ENCODE measurements at places on chromosomes 1 and 21.

DNA sequence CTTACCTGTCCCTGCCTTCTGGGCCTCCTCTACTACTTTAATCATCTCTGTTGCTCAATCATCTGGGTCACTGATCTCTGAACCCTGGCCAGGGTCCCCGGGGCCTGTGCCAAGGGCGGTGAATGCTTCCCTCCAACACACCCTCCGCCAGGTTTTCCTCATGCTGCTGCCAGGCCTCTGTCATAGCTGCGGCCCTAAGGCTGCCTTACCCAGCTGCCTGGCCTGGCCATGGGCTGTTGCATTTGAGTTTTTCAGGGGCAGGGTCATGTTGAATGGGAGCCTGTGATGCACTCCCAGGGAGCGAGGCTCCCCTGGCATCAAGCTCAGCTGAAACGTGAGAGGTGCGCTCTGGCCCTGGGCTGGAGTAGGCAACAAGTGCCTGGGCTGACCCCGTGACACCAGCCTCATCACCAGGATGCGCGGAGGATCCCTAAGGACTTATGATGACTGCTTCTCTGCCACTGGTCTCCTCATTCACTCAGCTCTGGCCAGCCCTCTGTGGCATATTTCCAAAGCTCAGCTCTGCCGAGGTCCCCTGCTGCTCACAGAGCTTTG lies 7.6 kb downstream of the EDN2 start:
- peak; percentile 21 for DNase-seq

DNA sequence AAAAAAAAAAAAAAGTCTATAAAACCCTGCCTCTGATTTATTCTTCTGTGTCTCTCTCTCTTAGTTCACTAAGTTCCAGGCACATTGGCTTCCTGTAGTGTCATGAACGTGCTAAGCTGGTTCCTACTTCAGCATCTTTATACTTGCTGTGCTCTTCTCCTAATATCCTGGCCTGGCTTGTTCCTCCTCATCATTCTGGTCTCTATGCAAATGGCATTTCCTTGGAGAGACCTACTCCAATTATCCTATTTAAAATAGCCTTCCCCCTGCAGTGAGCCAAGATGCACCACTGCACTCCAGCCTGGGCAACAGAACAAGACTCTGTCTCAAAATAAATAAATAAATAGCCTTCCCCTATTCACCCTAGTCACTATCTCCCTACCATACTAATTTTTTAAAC lies 9.7 kb upstream of the CLCC1 start:
- no peak for DNase-seq

- no peak for DNase-seq
Observed at GRCh38 chr1:106276871-106277270, 779.6 kb upstream of the PRMT6 start.

GRCh38 chr1:160207118-160207650 lies 2.0 kb downstream of the PEA15 start:
- no peak for DNase-seq

GRCh38 chr1:116560704-116561490 lies 9.9 kb downstream of the CD58 start:
- no peak for DNase-seq

- DNase-seq: no peak
Observed at GRCh38 chr1:67213164-67213563, 46.9 kb downstream of the IL23R start.

- no peak for DNase-seq
Observed at GRCh38 chr21:41605178-41605933, 97.4 kb upstream of the TMPRSS2 start.

GRCh38 chr21:21929789-21930188 lies 931.6 kb downstream of the NCAM2 start:
- DNase-seq: no peak

DNA sequence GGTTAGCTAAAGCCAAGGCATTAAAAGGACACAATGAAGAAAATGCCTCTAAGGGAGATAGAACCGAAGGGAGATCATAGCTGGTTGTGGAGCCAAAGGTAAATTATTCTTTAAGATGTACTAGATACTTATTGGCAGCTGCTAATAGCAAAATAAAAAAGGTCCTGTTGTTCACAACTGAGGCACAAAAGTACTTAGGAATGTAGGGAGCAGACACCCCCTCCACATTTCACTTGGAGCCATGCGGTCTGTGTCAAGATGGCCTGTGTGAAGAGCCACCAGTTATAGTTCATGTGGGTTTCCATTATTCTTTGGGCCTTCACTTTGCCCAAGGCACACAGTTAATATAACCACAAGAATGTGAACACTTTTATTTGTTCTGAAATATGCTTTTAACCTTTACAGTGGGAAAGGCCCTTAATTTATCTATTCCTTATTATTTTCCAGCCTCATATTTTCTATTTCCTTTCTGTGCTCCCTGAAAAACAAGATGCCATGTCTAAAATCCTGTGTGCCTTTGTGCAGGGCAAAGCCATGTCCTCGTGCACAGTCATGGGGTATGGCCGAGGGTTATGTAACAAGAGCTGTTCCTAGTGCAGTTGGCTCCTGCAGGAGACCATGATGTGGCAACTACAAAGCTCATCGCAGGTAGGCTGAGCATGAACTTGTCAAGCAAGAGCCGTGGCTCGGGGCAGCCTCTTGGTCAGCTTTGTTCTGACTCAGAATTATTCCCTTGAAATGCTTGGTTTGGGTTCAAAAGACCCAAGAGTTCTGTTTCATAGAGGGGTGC lies 16.2 kb upstream of the WDR26 start:
- DNase-seq: no peak

GRCh38 chr1:1567891-1568291 lies 6.8 kb downstream of the SSU72 start:
- DNase-seq: no peak

DNA sequence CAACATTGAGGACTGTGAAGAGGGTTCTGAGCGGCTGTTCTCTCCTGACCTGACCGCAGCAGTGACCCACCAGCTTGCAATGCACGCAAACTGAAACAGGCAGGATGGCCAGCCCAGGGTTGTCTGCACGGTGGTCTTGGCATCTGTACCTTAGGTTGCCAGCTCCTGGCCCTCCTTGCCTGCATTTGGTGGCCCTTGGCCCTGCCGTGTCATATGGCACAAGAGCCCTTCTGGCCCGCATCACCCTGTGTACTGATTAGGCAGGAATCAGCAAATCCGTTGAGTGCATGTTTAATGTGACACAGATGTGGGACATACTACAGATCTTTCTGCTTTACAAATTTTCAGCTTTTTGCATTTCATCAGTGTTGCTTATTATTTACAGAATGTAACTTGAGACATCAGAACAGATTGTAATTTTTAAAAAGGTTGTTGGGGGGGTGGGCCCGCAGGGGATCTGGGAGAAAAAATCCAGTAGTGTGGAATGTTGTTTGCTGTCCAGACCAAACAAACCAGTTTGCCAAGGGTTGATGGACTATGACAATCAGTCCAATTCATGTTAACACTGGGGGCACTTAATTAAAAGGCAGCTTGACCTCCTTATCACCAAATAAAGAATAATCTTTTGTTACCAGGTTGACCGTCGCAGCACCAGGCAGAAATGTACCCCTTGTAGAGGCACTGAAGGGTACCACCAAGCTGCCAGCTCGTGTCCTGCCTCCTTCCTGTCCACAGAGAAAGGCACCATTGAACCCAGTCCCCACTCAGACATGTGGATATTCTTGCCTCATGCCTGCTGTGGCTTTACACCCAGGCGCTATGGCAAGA lies 132.6 kb downstream of the DHRS3 start:
- peak; percentile 46 for DNase-seq

DNA sequence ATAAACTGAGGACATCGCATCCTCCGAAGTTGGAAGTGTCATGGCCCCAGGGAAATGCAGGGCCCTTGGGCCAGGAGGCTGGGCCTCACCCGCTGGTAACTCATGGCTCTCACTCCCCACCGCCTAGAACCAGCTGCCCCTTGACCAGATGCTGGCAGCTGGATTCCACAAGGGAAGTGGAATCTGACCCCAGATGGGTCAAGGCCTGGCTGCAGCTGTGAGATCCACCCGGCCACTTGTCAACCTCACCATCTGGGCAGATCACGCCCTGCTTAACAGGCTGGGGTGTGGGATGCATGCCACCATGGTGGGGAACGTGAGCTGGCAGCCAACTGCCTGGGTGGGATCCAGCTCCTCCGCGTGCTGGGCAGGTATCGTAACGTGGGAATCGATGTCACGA lies 25.5 kb downstream of the KCNAB2 start:
- DNase-seq: no peak

DNA sequence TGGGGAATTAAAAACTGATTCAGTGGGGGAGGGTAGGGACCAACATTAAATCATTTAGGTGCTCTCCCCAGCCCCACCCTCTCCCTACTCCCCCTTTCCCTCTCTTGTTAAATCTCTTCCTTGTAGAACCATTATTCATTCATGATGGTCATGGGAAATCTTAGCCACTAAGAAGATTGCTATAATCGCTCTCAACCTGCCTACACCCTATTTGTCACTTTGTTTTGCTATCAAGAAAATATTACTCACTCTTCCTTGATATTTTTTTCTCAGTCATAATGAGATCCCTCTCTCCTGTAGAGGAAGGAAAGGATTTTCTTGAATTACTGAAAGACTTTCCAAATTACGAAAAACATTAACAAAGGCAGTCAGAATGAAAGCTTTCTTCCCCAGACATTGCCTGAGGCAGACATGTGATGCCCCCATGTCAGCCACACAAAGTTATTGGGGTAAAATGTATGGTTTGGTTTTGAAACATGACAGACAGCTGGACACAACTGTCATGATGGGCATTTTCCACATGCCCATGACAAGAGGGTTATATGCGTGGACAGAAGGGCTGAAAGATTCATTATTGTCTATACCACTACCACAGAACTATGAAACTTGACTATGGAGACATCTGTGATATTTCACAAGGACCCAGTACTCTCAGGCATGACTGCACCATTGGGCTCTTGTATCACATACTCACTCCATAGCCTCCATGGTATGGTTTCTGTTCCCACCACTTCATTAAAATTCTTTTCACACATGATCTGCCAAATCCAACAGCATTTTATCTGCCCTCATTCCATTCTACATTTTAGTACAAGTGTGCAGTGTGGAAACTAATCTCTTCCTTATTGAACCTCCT lies 420.1 kb downstream of the DISC1 start:
- DNase-seq: no peak

DNA sequence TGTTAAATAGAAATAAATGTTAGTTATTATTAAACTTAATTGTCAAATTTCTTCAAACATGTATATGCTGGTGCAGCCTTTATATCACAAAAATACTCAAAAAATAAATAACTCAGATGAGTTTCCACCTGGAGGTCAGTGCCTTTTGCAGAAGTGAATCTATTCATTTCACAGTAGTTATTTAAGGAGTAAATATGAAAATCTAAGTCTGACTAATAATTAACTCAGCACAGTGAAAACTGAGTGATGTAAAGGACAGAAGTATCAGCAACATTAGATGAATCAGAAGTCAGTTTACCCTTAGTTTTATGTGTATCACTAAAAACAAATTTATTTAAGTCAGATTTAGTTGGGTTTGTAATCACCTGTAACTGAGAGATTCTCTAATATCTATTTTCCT lies 2135.4 kb downstream of the MRPL39 start:
- no peak for DNase-seq

All from right kidney (tissue), 9 donors.